ENCODE measurements at places on chromosomes 1 and 21.

DNA sequence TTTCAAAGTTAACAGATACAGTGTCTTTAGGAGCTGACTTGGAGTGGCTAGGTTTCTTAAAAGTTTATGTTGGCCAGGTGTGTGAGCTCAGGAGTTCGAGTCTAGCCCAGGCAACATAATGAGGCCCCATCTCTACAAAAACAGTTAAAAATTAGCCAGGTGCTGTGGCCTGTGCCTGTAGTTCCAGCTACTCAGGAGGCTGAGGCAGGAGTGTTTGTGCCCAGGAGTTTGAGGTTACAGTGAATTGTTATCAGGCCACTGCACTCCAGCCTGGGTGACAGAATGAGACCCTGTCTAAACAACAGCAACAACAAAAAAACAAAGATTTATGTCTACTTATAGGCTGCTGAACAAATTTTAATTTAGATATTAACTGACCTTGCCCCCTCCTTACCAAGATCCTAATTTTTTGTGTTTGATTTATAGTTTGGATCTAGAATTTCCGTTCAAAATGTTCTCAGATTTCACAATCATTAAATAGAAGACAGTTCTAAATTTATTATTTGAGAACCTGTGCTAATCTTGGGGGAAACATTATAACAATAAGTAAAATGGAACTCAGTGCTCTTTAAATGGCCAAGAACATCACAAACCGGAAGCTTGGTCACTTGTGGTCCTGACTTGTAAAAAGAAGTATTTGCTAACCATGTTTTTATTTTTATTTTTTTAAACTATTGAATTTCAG, 67.8 kb downstream of the POU2F1 start:
- DNase-seq, result no peak

- DNase-seq, result no peak
Observed at GRCh38 chr1:23977854-23978191, 2.3 kb downstream of the SRSF10 start.

- DNase-seq, result no peak
Observed at GRCh38 chr1:220928320-220928719, 49.1 kb downstream of the HLX start.

DNA sequence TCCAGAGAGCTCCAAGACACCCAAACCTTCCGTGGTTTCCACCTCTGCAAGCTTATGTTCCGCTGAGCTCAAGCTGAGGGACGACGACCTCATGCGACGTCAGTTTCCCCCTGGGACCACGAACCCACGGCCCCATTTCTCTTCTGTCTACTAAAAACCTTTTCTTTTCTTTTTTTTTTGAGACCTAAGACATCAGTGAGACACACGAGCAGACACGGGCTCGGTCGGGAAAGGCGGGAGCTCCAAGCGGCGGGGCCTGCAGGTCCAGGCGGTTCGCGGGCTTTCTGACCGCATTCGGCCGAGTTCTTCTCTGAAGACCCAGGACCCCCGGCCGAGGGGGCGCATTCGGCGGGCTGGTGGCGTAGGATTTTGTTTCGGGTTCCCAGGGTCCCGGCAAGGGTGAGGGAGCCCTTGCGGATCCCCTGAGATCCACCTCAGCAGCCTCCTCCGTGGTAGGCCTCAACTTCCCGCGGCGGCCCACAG, 402 bp downstream of the C21orf58 start:
- no peak for DNase-seq

- no peak for DNase-seq
Observed at GRCh38 chr1:23980728-23981070, 572 bp upstream of the SRSF10 start.

Measured in GM04503 (cell line).